ENCODE measurements at places on chromosomes 16 and 17. TPM values are rescaled to one million over a fixed set of nuclear protein-coding genes. Genes with fewer than 3 reads are reported as not detected.

OTOP3 gene
- total RNA-seq: 0.14 TPM

FADS6 gene
- 0.74 TPM for total RNA-seq

TMEM114 gene
- total RNA-seq: not detected

RAP1GAP2 gene
- total RNA-seq: 6.1 TPM

CACNG3 gene
- total RNA-seq: not detected

CDH1 gene
- 224 TPM for total RNA-seq

RBFOX1 gene
- not detected for total RNA-seq

Data from airway epithelial cell (primary cell).